Islet precursor cell (in vitro differentiated cells): ENCODE measurements at places on chromosomes 1 and 21.

GRCh38 chr1:30750731-30751291 is 6.8 kb downstream of the LAPTM5 start:
- DNase-seq: no peak

GRCh38 chr1:5765483-5765882 is 226.7 kb downstream of the NPHP4 start:
- DNase-seq: no peak

GRCh38 chr1:232980986-232981560 is 30.7 kb downstream of the NTPCR start:
- DNase-seq: peak; percentile 37

DNA sequence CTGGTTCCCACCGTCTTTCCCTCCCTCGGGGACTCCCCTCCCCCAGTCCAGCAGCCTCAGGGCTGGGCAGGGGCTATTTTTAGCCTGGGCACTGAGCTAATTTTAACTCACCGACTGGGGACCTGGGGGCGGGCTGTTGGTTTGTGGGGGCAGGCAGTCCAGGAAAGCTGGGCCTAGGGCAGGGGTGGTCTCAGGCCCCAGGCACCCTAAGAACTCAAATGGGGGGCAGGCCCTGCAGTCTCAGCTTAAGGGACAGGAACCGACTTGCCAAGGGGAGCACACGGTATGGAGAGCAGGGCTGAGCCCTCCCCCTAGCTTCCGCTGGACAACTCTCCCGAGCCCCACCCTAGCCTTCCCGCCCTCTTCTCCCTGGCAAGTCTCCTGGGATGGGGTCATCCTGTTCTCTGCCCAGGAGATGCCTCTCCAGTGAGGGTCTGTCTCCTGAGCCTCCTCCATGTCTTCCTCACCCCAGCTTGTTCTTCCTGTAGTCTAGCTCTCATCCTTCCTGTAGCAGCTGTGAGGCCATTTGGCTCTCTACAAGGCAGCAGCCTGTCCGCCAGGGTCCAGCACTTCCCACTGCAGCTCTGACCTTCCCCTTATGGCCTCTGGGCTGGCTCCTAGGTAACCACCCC is 10.1 kb downstream of the MEF2D start:
- DNase-seq: peak; percentile 66

GRCh38 chr1:108585313-108585712 is 25.4 kb downstream of the EEIG2 start:
- DNase-seq: no peak

DNA sequence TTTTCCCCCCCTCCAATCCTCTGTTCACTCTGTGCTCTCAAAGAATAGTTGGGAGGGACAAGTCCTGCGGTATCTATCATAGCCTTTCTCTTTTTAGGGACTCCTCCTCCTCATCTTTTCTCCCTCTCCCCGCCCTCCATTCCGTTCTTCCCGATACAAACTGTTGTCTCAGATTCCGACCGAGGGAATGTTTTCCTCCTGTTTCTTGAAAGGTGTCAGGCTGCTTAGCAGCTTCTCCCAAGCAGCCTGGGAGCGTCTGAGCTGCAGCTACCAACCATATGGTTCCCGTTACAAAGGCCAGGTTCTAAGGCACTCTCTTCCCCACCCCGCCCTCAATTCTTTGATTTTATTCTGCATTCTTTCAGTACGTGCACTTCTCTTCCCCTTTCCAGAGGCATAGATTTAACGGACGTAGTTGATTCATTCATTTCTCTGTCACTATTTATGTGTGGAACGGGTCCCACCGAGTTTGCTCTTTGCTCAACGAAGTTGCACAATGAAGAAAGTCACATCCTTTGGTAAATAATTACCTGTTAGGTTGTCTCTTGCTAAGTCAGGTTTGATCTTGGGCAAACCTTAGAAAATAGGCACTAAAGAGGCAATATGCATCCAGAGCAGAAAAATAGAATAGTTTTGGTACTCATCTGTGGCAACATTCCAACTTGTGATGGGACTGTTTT is 2.8 kb downstream of the ADGRL2 start:
- peak; percentile 68 for DNase-seq

DNA sequence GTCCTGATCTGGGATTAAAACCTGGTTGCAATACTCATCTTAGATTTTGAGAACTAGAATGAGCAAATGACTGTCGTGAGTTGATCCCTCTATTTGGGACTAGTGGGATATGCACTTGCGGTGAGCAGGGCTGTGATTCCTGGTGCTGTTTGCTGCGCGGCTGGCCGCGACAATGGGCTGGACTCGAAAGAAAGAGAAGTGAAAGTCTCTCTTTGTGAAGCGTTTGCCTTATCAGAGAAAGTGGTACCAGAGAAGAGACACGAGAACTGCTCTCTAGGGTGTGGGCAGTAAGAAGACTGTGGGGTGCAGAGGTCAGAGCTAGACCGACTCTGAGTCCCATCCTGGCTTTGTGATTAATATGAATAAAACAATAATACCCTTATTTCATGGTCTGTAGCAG is 8.6 kb downstream of the ST6GALNAC3 start:
- no peak for DNase-seq

DNA sequence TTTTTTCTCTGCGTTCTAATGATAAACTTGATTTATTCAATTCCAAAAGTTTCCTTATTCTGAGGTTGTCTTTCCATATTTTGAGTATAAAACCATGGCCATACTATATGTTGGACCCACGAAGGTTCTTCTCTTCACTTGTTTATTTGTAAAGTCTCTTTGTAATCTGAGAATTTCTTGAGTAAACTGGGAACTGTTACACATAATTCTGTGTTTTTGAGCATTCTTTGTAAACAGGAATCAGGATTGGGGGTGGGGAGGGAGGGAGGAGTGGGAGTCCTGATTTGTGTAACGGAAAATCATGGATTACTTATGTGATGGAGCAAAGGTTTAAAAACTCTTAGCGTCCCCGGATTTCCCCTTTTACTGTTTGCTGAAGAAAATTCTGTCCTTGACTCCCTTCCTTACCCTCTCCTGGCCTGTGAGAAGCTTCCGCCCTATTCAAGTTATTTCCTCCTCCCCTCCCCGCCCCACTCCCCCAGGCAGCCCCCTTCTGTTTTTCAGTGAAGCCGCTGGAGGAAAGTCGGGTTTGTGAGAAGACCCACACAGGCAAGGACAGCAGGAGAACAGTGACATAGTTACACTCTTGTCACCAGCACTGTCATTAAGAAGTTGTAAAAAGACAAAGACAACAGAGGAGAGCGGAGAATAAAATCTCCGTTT is 6.4 kb upstream of the NBPF11 start:
- no peak for DNase-seq

DNA sequence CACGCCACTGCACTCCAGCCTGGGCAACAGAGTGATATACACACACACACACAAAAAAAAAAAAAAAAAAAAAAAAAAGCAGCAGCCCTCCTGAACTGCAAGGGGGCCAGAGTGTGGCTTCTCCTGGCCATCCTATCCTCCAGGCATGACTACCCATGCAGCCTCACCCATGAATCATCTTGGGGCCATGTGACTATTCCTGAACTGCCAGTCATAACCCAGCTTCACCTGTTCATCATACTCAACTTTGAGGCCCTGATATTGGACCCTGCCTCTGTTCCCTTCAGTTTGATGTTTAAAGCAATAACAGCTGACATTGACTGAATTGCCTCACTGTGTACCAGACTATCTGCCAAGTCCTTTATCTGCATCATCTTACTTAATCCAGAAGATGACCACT is 2.8 kb upstream of the HPCAL4 start:
- peak; percentile 12 for DNase-seq

GRCh38 chr1:46030074-46030870 is 102.2 kb downstream of the PIK3R3 start:
- DNase-seq: peak; percentile 37

DNA sequence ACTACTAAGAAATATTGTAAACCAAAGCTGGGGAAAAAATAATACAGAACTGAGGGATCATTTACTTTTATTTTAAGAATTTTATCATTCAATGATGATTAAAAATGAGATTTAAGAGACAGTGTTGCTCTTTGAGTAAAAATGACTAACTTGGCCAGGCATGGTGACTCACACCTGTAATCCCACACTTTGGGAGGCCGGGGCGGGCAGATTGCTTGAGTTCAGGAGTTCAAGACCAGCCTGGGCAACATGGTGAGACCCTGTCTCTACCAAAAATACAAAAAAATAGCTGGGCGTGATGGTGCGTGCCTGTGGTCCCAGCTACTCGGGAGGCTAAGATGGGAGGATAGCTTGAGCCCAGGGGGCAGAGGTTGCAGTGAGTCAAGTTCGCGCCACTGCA is 21.8 kb upstream of the PLEKHO1 start:
- no peak for DNase-seq
